Left renal cortex interstitium (tissue), 4 donors: ENCODE measurements at places on chromosomes 11 and 22.

DNA sequence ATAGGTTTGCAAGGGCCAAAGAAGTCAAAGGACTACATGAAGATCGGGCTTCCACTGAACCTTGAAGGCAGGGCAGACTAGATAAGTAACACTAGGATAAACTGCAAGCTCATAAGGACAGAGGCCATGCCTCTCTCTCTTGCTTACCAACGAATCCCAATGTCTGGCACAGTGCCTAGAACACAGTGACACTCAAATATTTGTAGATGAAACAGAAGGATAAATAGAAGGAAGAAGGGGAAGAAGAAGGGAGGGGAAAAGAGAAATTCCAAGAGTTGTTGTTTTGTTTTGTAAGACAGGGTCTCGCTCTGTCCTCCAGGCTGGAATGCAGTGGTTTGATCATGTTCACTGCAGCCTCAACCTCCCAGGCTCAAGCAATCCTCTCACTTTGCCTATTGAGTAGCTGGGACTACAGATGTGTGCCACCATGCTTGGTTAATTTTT is 26.9 kb downstream of the SIK3 start:
- DNase-seq, result no peak

- DNase-seq, result no peak
Measured at GRCh38 chr22:46378426-46379065, 43.0 kb downstream of the TRMU start.

DNA sequence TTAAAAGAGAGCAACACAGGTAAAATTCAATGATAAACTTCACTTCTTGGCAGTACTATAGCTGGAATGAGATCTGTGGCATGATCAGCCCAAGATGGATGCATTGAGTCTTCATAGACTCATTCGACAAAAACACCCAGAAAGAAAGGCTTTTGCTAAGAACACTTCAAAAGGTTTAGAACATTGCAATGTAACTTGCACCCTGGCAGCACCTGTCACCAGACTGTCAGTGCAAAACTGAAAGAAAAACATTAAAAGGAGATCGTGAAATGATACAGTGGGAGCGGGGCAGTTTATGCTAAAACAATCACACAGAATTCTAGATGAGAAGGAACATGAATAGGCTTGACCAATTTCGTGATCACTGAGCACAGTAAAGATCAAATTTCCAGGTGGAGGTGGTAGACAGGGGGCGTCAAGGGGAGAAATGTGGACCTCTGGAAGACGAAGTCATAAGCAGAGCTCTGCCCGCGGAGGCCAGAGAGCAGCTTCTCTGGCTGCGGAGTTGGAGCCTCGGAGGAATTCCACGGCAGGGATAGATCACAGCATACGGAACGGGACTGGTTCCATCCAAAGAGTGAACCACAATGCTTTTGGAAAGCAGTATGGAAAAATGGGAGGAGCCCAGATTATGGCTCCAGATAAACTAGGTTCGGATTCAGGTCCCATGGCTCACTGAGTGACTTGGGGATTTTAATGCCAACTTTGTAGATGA is 11.9 kb downstream of the VSIG10L2 start:
- DNase-seq, result no peak

GRCh38 chr11:129291546-129291945 is 84.1 kb upstream of the BARX2 start:
- no peak for DNase-seq

- no peak for DNase-seq
Measured at GRCh38 chr22:41057076-41057475, 35.3 kb upstream of the EP300 start.

DNA sequence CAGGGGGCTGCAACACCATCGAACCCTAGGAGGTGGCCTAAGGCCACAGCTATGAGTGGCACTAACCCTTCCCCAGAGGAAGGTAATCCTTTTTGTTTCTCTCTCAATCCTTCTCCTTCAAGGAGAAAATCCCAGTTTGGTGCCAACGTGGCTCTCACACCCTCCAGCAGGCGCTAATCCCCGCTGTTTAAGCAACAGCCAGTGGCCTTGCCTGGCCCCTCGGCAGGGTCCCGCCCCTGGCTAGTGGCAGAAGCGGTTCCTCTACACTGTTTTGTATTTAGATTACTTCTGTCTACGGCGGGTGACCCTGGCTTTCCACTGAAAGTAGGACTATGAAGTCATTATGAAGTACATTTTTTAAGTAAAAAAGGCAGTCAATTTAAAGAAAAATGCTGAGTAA is 15.5 kb downstream of the GNAZ start:
- no peak for DNase-seq

GRCh38 chr11:75954039-75954438 is 139.0 kb downstream of the UVRAG start:
- DNase-seq, result no peak

- no peak for DNase-seq
Measured at GRCh38 chr11:30902929-30903328, 316.8 kb upstream of the MPPED2 start.

DNA sequence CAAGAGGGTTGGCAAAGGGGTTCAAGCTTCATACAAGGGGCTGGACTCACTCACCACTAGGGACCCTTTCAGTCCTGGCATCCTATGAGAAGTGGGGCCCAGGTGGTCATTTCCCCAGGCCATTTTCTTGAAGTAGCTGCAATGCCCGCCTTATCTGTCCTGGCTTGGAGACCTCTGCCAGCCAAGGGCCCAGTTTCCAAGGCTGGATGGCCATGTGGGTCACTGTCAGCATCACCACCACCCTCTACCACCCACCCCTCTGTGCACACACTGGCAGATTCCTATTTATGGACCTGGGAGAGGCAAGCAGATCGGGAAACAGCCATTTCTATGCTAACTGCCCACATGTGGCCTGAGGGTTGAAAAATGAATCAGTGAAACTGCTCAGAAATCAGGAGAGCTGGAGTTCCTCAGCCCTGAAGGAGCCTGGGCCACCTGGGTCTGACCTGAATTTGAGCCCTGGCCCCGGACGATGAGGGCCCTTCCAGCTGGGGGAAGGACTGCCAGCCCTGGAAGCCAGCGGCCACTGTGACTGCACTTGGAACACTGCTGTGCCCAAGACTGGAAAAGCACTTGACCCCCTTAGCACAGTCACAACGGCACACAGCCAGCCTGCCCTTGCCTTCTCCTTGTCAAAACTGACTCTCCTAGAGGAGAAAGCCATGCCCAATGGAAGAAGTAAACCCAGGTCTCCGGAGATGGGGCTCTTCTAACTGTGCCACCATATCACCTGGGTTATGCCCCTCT is 442.2 kb downstream of the BUD13 start:
- DNase-seq, result no peak

- no peak for DNase-seq
Measured at GRCh38 chr11:129018126-129018525, 75.5 kb upstream of the TP53AIP1 start.

- no peak for DNase-seq
Measured at GRCh38 chr22:49090853-49091135, 736.9 kb downstream of the BRD1 start.

DNA sequence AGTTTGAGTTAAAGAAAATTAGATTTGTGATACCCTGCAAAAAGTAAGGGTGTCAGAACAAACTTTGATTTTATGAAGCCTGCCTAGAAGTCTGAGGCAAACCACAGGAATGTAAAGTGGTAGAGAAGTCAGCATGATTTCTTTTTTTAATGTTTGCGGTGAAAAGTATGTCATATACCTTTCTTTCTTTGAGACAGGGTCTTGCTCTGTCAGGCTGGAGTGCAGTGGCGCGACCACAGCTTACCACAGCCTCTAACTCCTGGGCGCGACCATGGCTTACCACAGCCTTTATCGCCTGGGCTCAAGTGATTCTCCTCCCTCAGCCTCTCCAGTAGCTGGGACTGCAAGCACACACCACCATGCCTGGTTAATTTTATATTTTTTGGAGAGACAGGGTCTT is 4.7 kb downstream of the API5 start:
- no peak for DNase-seq

DNA sequence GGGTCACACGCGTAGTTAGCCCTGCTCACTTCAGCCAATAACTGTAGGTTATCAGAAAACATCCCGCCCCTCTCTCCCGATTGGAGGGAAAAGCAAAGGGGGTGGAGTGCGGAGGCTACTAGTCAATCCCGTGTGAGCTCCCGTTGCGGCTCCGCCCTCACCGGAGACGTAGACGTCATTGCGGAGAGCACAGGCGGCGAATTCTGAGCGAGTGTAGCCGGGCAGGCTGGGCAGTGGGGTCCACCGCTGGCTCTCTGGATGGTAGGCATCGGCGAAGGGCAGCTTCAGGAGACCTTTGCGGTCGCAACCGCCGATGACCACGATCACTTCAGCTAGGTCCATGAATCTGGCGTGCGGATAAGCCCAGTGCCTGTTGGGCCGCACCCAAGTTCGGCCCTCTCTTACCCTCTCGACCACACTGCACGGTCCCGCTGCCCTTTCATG is 4.7 kb downstream of the KLHL35 start:
- DNase-seq, result peak; percentile 69

DNA sequence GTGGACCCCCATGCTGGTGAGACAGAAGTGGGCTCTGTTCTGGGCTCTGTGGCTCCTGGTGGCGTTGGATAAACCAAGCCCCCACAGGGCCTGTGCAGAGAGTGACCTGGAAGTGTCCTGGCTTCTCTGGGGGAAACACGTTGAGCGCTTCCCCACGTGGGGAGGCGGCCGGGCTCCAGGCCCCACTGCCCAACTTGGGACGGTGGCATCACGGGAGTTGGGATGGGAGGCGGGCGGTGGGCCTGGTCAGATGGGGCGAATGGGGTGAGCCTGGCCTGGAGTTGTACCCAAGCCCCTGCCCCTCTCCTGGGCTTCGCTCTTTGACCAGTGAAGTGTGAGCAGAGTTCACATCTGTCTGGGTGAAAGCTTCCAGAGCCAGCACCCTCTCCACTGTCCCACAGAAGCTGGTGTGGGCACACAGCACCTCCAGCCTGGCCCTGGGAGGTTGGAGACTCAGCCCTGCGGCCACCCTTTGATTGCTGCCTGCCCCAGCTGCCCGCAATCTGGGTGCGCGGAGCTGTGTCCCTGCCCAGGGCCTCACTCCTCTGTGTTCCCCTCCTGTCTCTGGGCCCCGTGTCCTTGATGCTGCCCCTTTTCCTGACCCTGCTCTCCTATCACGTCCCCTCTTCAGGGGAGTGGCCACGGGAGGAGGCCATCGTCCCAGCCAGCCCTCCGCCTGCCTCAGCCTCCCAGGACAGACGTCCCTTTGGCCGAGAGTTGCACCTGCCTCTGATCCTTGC is 14.2 kb downstream of the BRSK2 start:
- no peak for DNase-seq

DNA sequence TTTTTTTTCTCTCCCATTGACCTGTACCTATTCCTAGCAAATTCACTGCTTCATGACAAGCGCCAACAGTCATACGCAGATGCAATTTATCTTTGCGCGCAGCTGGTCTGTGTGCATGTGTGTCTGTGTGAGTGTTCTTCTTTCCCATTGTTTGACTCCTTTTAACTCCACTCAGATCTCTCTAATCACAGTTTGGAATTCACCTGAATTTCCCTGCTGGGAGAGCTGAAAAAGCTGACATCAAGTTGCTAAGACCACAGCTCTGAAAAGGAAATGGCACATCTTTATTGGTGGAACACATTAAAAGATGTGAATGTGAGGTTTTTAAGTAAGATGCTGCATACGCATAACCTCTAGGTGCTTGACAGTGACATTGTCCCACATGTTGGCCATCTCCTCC is 187.4 kb upstream of the MTMR2 start:
- DNase-seq, result no peak

DNA sequence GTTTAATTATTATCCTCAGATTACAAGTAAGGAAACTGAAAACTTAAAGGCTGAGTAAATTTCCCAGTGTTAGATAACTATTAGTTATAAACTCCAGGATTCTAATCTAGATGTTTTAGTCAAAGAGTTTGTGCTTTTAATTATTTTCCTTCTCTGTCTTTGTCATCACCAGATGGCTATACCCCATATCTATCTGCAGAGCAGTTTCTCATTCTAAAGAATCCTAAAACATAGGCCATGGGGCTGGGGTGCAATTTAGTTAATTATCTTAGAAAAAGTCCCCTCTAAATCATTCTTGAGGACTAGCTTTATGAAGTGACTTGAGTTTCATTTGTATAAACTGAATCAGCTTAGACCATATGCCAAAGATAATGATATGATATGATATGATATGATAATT is 556.3 kb upstream of the ANO5 start:
- no peak for DNase-seq

- no peak for DNase-seq
Measured at GRCh38 chr11:102704841-102705240, 728 bp downstream of the MMP27 start.

DNA sequence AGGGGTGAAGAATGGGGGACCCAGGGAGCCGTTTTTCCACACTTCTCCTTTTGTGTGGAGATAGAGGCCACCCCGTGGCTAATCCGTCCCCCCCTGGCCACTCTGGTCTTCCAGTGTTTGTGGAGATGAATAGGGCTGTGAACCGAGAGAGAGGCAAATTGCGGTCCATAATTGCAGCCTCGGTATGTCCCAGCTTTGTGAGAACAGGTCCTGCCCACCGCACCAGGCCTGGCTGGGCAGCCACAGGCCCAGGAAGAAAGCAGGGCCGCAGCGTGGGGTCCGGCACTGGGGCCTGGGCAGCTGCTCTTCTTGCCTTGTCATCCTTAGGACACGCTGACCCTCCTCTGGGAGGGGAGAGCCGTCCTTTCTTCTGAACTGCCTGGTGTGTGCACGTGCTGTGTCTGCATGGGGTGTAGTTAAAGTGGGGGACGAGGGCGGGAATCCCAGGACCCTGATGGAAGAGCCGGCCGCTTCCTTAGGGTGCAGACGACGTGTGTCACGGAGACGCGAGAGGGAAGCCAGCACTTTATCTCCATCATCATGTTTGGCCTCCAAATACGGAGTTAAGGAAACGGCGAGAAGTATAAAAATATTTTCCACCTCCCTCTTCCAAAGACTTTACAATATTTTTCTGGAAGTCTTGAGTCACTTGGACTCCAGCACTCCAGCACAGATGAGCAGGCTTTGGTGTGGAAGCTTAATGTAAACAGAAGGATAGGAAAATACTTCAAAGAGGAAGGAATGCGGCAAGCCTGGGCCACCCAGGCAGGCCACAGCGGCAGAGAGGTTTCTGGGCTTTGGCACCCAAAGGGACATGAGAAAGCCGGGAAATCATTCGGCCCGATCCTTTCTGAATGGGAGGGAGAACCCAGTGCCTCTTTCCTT is 1248.4 kb downstream of the BRD1 start:
- DNase-seq, result no peak

DNA sequence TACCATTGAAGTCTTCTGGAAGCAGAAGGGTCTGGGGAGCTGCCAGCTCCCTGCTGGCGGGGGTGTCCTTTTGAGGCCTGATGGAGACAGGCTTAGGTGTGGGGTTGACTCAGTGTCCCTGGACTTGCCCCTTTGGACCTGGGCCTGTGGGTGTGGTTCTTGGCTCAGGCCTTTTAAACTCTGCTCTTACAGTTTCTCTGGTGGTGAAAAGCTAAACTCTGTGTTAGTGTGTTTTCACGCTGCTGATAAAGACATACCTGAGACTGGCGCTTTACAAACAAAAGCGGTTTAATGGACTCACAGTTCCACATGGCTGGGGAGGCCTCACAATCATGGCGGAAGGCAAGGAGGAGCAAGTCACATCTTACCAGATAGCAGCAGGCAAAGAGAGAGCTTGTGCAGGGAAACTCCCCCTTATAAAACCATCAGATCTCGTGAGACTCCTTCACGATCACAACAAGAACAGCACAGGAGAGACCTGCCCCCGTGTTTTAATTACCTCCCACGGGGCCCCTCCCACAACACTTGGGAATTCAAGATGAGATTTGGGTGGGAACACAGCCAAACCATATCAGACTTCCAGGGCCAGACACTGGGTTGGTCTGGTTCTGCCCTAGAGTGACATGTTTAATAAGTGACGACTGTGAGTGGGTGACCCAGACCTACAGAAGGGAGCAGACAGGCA is 26.5 kb downstream of the GRAMD4 start:
- no peak for DNase-seq
